Left ventricle myocardium superior (tissue), 1 donor: ENCODE measurements at places on chromosomes 7 and 10. TPM values are rescaled to one million over a fixed set of nuclear protein-coding genes. Genes with fewer than 3 reads are reported as not detected.

Gene OR9A2
- not detected for total RNA-seq

Gene UMAD1
- total RNA-seq: 14.4 TPM

Gene MRLN
- total RNA-seq: not detected

Gene CFTR
- 3.0 TPM for total RNA-seq

DNA sequence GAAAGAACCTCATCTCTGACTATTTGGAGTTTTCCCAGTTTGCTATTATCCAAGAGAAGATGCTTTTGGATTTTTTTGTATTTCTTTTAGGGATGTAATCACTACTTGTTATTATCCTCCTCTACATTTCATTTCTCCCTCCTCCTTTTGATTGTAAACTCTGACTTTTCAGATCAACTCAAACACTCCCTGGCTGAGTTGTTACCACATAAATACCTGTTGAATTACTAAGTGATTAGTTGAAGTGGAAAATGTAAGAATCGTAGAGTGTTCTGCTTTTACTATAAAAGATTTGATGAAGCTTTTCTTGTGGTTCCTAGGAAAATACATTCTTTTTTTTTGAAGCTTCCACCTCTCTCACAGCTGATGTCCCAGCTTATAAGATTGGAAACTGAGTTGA, 164.1 kb upstream of the C1GALT1 start:
- DNase-seq: no peak

DNA sequence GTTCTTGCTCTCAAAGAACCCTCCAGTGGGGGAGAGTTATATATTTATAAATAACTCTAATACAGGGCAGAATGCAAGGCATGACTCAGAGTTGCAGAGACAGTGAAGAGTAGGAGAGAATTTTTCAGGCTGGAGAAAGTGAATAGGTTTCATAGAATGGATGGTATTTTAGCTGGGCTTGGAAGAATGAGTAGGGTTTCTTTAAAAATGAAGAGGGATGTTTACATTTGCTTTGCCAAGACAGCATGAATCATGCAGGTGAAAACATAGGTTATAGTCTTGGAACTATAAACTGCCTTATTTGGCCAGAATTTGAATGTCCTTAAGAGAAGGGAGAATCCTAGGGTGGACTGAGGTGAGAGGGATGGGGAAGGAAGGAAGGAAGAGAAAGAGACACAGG, 124.8 kb downstream of the CPED1 start:
- no peak for DNase-seq

DNA sequence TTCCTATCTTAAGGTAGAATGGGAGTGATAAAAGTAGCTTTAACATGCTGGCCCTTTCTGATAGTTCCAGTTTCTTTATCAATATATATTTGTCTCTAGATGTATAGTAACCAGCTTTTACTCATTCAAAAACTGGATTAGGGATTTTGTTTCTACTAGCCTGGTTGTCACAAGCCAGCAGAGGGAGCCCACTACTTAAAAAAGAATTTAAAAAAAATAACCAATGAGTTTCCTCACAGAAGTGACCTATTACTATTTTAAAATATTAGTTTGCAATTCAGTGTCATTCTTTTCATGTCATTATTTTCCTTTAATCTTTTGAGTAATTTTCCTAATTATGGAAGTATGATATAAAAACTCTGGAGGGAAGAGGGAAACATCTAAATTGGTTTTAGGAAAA, 142.1 kb downstream of the PHTF2 start:
- no peak for DNase-seq

DNA sequence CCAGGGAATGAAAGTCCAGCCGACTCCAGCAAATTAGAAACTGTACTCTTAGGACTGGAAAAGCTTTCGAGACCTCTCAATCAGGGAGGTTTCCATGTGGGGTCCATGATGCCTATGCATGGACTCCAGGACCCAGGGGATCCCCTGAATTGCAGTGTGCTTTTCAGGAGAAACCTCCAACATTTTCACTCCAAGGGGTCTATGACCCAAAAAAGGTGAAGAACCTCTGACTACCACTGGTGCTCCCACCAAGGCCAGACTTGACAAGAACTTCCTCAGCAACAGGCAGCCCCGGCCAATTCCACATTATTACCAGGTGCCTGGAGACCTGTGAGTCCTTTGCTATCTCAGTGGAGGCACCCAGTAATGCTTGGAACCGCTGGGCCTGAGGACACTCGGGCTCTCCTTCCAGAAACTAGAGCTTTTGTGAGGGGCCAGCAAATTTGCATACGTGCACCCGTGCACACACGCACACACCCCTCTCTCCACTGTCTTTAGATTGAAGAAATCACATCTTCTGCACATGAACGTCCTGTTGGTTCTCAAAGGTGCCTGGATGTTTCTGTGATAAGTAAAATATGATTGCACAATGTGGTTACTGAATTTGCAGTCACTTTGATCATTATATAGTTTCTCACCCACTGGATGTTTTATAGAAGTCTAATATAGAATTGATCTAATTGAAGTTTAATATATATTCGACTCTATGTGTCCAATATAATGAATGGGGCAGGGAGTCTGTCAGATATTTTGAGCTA, 54.7 kb downstream of the SYPL1 start:
- DNase-seq: no peak

GRCh38 chr10:126675656-126676438, 5.4 kb upstream of the C10orf90 start:
- DNase-seq: no peak

- DNase-seq: no peak
Observed at GRCh38 chr10:22894714-22895113, 33.1 kb upstream of the ARMC3 start.

GRCh38 chr7:144854839-144855424, 19.1 kb upstream of the TPK1 start:
- no peak for DNase-seq

DNA sequence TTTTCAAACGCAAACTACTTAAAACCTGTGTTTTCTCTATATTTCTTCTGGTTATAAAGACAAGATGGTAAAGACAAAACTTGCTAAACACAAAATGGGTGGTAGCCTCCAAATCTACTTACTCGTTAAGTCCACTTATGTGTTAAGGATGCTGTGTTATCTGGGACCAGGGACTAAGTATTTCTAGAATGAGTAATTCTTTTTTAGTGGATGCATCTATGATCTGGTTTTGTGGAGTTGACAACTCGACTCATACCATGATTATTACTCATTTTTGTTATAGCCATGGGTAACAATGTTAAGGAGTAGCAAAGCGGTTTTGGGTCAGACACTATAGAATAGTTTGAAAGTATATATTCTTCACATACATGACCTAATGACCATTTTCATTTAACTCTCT, 239.5 kb upstream of the FOXP2 start:
- no peak for DNase-seq

- DNase-seq: no peak
Observed at GRCh38 chr7:45987521-45988290, 66.6 kb upstream of the IGFBP3 start.

DNA sequence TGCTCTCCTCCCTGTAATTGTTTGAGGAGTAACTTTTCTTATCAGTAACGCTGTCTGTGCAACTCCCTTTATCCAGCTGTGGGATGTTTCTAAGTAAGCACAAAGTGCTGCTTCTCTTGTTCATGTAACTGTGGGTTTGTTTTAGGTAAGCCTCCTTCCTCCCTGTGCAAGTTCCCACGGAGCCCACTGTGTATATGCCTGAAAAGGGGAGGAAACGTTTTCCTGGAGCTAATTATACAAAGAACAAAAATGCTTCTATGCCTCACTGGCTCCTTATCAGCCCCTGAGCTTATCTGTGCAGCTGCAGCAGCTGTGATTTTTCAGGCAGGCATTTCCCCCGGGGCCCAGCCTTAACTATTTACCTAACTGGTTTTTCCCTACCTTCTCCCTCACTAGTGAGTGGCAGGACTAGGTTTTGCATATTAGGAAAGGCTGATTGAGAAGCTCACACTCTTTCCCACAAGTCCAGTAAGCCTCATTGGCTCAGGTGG, 593.4 kb upstream of the GHITM start:
- peak; percentile 71 for DNase-seq

DNA sequence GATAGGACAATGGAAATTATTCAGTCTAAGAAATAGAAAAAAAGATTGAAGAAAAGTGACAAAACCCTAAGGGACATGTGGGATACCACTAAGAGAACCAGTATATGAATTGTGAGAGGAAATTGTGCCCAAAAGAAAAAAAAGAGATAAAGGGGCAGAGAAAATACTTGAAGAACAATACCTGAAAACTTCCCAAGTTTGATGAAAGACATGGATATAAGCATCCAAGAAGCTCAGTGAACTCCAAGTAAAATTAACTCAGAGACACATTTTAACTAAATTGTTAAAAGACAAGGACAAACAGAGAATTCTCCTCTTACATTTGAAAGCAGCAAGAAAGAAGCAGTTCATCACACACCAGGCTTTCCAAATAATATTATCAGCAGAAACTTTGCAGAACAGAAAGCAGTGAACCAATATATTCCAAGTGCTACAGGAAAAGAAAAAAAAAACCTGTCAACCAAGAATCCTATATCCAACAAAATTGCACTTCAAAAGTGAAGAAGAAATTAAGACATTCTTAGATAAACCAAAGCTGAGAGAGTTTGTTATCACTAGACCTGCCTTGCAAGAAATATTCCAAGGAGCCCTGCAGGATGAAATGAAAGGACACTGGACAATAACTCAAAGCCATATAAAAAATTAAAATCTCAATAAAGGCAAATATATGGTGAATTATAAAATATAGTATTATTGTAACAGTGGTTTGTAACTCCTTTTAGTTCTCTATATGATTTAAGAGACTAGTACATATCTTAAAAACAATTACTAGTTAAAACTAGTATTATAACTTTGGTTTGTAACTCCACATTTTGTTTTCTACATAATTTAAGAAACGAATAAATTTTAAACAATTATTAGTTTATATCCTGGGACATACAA, 470.0 kb downstream of the PTPRN2 start:
- no peak for DNase-seq

DNA sequence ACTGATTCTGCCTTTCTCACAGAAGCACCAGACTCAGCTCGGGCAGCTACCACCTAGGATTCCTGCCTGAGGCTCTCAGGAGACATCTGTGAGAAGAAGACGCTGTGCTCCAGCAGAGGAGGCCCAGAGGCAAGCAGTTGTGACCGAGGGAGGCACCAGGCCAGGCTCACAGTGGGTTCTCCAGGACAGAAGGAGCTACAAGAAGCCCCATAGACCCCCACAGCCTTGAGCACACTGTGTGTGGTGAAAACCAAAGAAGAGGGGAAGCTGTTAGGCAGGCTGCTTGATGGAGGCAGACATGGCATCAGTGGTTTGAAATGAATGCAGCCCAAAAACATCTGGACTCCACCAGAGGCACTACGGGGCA, 198.8 kb downstream of the GRID1 start:
- DNase-seq: no peak

DNA sequence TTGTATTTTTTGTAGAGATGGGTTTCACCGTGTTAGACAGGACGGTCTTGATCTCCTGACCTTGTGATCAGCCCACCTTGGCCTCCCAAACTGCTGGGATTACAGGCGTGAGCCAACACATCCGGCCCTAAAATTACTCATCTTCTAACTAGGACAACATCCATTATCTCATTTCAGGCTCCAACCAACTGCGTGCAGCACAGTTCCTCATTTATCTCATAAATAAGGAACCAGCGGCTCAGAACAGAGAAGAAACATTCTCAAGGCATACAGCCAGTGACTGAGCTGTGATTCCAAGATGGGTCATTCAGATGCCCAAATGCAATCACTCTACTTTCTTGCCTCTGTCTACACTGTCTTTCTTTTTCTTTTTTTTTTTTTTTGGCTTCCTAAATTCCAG, 356.1 kb downstream of the ELMO1 start:
- no peak for DNase-seq

DNA sequence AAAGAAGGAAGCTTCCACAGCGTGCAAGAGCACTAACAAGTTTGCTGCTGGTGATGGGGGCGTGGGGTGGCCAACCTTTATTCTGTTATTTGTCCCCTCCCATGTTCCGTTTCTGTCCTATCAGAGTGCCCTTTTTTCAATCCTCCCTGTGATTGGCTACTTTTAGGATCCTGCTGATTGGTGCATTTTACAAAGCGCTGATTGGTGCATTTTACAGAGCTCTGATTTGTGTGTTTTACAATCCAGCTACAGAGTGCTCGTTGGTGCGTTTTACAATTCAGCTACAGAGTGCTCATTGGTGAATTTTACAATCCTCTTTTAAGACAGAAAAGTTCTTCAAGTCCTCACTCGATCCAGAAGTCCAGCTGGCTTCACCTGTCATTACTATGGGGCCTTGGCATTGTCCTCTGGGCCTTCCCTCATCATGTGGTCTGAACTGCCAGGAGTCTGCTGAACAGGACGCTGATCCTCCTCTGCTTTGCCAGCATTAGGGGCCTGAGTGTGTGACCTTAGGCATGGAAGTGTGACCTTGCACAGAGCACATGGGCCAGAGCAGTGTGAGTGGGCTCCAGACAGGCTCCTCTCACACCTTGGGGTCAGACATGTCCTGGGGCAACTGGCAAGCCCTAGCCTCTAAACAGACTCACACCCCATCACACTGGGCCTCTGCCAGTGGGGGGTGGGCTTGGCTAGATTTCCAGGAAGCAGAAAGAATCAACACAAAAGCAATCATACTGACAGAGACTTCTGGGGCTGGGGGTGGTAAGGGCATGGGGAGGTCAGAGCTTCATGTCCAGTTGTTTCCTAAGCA, 167.4 kb downstream of the PTPN20 start:
- no peak for DNase-seq

DNA sequence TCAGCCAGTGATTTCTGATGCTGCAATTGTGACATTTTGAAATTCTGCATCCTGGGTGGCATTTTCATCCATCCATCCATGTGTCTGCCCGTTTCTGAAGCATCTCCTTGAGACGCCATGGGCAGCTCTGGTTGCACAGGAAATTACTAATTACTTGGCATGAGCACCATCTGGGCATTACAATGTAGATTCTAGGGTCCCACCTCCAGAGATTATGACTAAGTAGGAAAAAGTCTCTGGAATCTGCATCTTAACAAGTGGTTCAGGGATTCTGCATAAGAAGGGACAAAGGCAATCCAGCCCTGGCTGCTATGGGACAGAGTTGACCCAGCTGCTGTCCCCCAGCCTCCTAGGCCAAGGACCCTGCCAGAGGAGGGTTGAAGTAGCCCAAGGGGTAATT, 65.3 kb downstream of the CUZD1 start:
- no peak for DNase-seq

GRCh38 chr10:68816796-68817412, 10.4 kb upstream of the STOX1 start:
- no peak for DNase-seq

- DNase-seq: no peak
Observed at GRCh38 chr7:116045532-116045931, 15.0 kb upstream of the TFEC start.

DNA sequence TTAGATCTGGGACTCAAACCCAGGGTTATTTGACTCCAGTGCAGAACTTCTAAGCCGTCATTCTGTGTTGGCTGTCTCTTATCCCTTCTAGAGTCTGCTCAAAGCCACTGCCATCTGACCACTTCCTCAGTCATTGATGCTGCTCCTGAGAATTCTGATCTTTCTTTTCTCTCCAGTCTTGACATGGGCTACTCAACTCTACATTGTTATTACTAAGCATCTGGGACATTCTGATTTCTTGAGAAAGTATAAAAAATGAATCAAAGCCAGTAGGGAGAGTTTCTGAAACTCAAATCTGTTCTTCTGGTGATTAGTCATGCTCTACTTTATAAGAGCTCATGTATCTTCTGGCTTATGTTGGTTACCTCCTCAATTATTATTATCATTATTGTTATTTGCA, 48.7 kb downstream of the ANK3 start:
- no peak for DNase-seq

GRCh38 chr7:20839987-20840386, 53.3 kb upstream of the SP8 start:
- no peak for DNase-seq

- DNase-seq: no peak
Observed at GRCh38 chr7:158488181-158488971, 99.2 kb downstream of the PTPRN2 start.
